WTC11 (cell line): ENCODE measurements at places on chromosomes 7 and 10.

DNA sequence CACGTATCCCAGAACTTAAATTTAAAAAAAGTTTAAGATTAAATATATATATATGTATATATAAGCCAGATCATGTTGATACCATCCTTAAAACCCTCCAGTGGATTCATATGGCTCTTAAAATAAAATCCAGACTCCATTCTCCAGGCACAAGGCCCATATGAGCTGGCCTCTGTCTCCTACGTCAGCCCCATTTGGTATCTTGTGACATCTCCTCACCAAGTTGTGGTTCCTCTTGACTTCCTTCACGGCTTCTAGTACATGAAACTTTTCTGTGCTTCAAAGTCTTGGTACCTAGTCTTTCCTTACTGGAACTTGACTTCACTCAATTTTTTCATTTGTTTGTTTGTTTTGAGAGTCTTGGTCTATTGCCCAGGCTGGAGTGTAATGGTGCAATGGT is 61.3 kb downstream of the PRLHR start:
- DNase-seq, result no peak

DNA sequence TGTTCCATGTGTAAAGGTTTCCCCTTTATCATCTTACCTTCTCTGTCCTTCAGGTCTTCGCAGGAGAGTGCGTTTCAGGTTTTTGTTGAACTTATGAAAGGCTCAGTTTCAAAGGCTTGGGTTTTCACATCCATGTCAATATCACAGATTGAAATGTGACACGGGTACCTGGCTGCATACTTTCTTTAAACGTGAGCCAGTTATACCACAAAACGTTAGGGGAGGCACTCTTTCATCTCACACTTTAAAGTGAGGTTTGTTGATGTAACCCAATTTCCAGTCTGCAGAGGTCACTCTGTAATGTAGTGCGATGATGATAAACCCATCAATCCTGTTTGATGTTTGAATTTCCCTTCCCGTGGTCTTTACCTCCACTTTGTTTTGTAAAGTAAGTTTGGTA is 506.9 kb downstream of the SUGCT start:
- DNase-seq, result no peak

GRCh38 chr7:81025360-81025759 is 106.5 kb upstream of the SEMA3C start:
- no peak for DNase-seq

DNA sequence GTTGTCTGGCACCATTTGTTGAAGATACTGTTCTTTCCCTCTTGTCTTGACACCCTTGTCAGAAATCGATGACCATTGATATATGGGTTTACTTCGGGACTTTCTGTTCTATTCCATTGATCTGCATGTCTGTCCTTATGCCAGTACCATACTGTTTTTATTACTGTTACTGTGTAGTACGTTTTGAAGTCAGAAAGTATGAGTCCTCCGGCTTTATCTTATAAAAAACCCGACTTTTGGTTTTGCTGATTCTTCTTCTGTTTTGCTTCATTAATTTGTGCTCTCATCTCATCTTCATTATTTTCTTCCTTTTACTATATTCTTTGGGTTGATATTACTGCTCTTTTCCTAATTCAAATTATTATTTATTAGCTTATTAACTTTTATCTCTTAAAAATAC is 52.4 kb downstream of the MAPK8 start:
- no peak for DNase-seq

DNA sequence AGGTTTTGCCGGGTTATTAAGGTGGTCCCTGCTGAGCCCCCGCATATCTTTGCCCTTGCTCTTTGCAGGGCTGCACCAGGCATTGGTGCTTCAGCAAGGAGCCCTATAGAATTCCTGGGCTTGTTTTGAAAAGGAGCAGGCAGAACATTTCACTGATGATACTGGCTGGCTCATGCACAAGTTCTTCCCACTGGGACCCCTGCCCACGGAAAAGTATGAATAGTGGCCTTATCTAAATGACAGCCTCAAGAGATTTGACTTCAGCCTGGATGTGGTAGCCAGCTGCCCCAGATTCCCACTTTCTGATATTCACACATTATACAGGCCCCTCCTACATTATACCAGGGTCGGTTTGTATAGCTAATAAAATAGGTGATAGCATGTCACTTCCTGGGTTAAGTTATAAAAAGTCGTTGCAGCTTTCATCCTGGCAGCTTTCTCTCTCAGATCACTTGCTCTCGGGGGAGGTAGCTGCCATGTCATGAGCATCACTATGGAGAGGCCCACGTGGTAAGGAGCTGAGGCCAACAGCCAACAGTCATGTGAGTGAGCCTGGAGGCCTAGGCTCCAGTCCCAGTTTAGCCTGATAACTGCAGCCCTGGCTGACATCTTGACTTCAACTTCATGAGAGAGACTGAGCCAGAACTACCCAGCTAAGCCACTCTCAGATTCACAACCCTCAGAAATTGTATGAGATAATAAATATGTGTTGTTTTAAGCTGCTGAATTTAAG is 16.8 kb upstream of the CRTAC1 start:
- DNase-seq, result no peak
